Gastroesophageal sphincter (tissue), 4 donors: ENCODE measurements at places on chromosomes 1 and 21.

DNA sequence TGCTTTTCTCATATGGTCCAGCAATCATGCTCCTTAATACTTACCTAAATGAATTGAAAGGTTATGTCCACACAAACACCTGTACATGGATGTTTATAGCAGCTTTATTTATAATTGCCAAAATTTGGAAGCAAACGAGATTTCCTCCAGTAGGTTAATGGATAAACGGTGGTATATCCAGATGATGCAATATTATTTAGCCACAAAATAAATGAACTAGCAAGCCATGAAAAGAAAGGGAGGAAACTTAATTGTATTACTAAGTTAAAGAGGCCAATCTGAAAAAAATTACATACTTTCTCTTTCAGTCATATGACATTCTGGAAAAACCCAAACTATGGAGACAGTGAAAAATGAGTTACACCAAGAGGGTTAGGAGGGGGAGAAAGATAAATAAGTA is 76.3 kb upstream of the LRRC7 start:
- no peak for ATAC-seq

- ATAC-seq: no peak
Measured at GRCh38 chr1:151723726-151724370, 2.5 kb downstream of the RIIAD1 start.

- ATAC-seq: no peak
Measured at GRCh38 chr1:76494807-76495206, 372.5 kb upstream of the ST6GALNAC5 start.

DNA sequence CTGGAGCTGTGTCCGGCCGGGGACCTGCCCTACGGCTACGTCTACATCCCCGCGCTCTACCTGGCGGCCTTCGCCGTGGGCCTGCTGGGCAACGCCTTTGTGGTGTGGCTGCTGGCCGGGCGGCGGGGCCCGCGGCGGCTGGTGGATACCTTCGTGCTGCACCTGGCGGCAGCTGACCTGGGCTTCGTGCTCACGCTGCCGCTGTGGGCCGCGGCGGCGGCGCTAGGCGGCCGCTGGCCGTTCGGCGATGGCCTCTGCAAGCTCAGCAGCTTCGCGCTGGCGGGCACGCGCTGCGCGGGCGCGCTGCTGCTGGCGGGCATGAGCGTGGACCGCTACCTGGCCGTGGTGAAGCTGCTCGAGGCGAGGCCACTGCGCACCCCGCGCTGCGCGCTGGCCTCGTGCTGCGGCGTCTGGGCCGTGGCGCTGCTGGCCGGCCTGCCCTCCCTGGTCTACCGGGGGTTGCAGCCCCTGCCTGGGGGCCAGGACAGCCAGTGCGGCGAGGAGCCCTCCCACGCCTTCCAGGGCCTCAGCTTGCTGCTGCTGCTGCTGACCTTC is 412 bp downstream of the GPR25 start:
- ATAC-seq: peak; percentile 11

DNA sequence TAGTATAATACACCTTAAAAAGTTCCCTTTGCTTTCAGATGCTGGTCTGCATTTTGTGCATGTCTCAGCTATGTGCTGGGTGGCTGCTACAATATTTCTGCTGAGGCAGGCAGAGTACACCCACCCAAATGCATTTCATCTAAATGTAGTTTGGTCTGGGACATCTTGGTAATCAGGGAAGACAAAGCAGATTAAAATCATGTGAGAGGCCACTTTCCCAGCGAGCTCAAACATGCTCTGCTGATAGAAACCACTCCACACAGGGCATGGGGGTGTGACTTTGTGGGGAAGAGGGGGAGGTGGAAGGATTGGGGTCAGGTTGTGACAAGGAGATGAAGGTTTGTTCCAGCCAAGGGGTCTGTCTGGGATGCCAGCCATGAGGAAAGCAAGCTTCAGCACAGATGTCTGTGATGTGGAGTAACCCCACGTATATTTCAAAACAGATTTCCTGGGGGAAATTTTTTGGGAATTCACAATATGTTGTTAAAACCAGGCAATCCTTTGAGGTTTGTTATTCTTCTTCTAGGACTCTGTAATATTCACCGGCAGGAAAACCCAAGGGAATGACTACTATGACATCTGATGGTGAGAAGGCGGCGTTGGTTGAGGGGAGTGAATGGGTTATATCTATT is 255.1 kb upstream of the FGGY start:
- ATAC-seq: no peak

- no peak for ATAC-seq
Measured at GRCh38 chr1:40197656-40198055, 36.5 kb downstream of the RLF start.
